ENCODE measurements at places on chromosomes 3 and 15. TPM values are rescaled to one million over a fixed set of nuclear protein-coding genes. Genes with fewer than 3 reads are reported as not detected.

The GOLGA8J gene
- total RNA-seq = not detected

The ERICH6 gene
- not detected for total RNA-seq

The XCR1 gene
- total RNA-seq = 0.05 TPM

The CASR gene
- total RNA-seq = not detected

The FHIT gene
- 22.6 TPM for total RNA-seq

The PLCB2 gene
- total RNA-seq = 88.5 TPM

The CHL1 gene
- total RNA-seq = not detected

The SNX22 gene
- 1.1 TPM for total RNA-seq

The PCBP4 gene
- 14.8 TPM for total RNA-seq

The CHRNA7 gene
- not detected for total RNA-seq

All from activated T-helper 1 cell treated with anti-CD3 and anti-CD28 coated beads, Interleukin-12 subunit alpha, Interleukin-12 subunit beta, Interleukin-2, Interleukin-4 antibody, amounts not matched to agents 30 ng/mL and 10 ng/mL and 1 ng/mL, durations not matched to agents 14 hours and 24 hours and 36 hours (primary cell).